ENCODE measurements at places on chromosomes 2 and 18.

GRCh38 chr2:12352889-12353288, 363.8 kb upstream of the TRIB2 start:
- DNase-seq: no peak

DNA sequence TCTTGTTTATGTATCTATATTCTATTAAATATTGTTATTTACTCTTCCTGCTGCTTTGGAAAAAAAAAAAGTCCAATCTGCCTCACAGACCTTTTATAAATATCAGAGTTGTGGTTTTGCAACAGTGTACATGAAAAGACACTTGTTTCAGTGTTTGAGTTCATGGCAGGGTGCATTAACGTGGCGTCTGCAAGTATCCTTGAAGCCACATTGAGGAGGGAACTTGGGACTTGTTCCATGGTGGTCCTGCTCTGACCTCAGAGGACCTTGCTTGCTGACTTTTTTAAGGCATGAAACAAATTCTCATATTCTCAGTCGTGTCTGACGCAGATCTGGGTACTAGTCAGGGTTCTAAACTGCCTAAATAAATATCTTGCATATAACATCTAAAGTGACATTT, 55.1 kb downstream of the CRIM1 start:
- DNase-seq: no peak

- DNase-seq: no peak
Measured at GRCh38 chr2:29218550-29219125, 103.4 kb downstream of the CLIP4 start.

DNA sequence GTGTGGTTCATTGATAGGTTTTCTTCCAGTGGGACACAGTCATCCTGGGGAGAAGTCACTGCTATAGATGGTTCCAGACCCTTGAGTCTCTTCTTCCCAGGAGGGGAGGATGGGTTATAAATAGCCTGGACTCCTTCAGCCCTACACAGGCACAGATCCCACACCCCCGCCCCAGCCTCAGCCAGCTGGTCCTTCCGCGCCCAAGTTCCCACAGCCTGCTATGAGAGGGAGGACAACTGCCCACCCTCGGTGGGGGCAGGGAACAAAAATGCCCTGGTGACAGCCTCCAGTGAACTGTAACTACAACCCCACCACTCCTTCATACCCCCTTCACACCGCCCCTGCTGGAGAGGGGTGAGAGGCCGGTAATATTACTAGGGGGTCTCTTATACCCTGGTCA, 3.2 kb downstream of the ZBTB7C start:
- DNase-seq: no peak

- no peak for DNase-seq
Measured at GRCh38 chr2:72236445-72237067, 88.9 kb upstream of the CYP26B1 start.

DNA sequence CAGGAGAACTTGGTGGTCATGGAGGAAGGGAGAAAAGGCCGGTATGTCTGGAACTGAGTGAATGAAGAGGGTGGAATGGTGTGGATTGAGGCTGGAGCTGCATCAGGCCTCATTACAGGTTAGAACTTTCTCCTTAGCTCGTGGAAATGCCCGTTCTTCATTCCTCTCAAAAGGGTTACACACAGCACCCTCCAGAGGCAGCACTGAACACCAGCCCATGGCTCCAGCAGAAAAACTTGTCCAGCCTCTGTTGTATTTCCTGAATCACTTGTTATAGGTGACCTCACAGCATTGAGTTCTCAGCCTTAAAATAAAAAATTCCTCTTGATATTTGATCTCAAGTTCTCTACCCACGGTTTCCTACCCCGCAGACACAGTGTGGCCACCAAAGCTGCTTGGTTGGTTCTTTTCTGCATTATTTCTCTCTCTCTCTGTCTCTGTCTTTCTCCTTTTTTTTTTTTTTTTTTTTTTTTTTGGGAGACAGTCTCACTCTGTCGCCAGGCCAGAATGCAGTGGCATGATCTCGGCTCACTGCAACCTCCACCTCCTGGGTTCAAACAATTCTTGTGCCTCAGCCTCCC, 89.6 kb downstream of the ITGB1BP1 start:
- DNase-seq: peak; percentile 68

DNA sequence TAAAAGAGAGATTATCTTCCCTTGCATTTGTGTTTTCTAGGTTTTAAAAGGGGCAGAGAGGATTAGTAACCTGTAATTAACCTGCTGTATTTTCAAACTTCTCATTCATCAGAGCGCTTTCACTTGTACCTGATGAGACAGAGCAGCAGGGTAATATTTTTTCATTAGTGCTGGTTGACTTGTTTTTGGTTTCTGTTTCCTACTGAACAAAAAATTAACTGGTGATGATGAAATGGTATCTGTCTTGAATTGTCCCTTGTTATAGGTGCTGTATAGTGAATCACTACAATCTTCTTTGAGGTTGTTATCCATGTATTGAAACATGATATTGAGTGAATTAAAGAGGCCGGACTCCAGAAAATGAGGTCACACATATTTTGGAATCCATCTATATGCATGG, 37.9 kb downstream of the CDH20 start:
- DNase-seq: no peak

GRCh38 chr2:159737292-159737916, 25.1 kb downstream of the MARCHF7 start:
- no peak for DNase-seq

DNA sequence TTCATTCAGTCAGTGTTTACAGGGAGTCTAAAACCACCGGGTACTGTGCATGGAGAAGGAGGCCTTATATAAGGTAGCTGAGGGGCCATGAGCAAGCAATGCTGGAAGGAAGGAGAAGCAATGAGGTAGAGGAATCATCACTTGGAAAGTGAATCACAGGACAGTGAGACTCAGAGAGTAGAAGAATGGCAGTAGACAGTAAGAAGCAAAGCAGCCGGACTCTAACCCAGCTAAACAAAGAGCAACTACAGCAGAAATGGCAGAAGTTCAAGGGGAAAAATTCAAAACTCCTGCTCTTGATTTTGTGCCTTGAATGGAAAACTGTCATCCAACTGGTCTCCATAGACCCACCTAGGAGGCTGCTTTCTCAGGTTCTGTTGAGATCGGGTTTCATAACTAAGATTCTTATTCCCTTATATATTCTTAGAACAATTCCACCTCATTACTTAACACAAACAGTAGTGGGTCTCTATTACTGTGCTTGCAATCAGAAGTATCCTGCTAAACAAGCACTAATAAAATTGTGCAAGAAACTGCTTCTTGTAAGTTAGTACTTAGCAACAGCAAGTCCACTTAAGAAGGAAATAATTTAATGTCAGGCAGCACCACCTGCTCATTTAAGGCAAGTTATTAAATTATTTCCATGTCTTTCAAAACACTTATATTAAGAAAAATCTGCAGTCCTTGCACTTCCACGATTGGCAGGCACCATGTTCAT, 68.0 kb downstream of the RBMS1 start:
- DNase-seq: no peak

- no peak for DNase-seq
Measured at GRCh38 chr2:45768208-45768607, 116.7 kb downstream of the PRKCE start.

- no peak for DNase-seq
Measured at GRCh38 chr18:32455361-32455760, 15.3 kb downstream of the GAREM1 start.

DNA sequence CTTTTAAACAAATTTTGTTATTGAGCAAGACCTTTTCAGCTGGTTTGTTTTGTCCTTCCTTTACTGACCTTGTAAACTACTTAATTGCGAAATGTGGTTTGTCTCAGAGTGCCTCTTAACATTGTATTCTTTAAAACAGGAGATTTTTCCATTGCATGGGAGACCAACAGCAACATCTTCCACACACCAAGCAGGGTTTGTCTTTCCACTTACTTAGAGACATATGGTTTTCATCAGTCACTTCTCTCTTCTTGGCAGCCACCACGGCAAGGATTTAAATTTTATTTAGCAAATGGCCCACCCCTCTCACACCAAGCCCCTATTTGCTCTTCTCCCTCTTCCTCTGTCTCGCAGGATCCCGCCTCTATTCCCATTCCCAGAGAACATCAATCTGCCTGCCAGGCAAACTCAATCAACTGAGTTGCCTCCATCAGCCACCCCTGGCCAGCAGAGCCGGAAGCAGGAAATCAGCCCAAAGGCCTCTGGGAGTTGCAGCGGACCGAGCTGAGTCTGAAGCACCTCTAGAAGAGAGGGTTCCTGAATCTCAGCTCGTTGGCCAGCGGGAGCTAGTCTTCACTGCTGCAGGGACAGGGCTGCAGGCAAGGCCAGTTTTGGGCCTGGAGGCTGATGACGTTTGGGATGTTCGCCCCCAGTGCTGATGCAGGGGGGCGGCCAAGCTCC, 11.3 kb upstream of the CIB4 start:
- no peak for DNase-seq

GRCh38 chr2:230779126-230779525, 66.5 kb downstream of the CAB39 start:
- no peak for DNase-seq

- DNase-seq: no peak
Measured at GRCh38 chr2:226738821-226739544, 60.6 kb downstream of the IRS1 start.

DNA sequence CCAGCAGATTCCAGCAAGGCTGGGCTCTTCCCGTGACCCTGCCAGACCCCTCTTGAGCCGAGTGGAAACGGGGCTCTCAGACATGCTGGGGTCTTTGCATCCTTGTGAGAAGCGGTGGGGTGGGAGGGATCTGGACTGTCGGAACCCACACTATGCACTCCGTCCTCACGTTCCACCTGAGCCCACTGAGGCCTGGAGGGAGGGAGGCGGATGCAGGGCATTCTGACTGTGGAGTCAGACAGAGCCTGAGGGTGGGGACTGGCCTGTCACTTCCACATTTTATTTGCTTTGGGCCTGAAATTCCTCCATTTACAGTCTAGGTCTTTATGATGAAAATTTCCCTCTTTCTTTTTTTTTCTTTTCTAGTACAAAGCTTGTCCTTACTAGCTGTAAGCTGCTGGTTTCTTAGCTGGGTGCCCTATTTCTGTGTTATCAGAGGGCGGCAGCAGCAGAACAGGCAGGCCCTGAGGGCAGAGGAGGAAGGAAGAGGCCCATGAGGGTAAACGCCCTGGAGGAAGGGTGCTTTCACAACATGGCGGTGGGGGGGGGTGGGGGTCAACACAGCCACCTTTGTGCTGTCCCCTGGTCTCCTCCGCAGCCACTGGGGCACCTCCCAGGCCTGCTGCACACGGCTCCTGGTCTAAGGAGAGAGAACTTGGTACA, 373.5 kb upstream of the MYT1L start:
- peak; percentile 11 for DNase-seq

- DNase-seq: no peak
Measured at GRCh38 chr2:31131871-31132270, 6.4 kb downstream of the GALNT14 start.

DNA sequence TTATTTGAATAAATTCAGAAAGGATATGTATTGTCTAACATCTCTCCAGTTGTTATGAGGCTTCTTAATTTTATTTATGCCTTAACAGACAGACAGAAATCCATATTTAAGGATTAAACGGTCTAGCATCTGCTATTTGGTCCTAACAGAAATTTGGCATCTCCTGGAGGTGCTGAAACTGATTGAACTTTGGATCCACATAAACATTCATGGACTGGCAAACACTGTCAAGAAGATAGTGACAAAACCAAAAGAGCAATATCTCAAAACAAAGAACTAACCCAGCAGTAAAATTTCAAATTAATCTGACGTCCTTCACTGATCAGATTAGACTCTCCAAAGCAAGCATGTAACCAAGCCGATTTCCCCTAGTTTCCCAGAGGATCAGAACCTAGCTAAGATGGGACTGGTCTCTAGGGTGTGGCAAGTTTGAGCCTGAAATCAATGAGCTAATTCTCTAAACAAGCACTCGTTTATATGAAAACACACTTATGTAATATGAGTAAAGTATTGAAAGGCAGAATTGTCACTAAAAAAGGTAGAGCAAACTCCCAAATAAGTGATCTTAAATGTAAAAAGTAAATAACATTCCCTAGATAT, 139.5 kb downstream of the NOL4 start:
- DNase-seq: no peak

GRCh38 chr2:10475221-10475722, 27.1 kb upstream of the ODC1 start:
- no peak for DNase-seq

- DNase-seq: no peak
Measured at GRCh38 chr18:79581911-79582310, 97.7 kb upstream of the CTDP1 start.

- no peak for DNase-seq
Measured at GRCh38 chr2:28855193-28855592, 14.9 kb downstream of the TRMT61B start.

DNA sequence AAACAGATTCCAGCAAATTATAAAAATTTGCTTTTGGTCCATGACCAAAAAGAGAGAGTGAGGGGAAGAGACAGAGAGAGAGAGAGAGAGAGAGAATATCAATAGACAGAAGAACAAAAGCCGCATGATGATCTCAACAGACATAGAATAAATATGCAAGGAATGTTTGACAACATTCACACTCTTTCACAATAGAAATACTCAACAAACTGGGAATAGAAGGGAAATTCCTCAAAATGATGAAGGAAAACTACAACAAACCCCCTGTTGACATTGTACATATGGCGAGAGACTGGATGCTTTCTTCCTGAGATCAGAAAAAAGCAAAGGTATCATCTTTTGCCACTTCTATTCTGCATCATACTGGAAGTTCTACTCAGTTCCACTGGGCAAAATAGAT, 309.7 kb downstream of the RAD51AP2 start:
- no peak for DNase-seq

- no peak for DNase-seq
Measured at GRCh38 chr2:157506586-157506985, 62.7 kb upstream of the CYTIP start.

DNA sequence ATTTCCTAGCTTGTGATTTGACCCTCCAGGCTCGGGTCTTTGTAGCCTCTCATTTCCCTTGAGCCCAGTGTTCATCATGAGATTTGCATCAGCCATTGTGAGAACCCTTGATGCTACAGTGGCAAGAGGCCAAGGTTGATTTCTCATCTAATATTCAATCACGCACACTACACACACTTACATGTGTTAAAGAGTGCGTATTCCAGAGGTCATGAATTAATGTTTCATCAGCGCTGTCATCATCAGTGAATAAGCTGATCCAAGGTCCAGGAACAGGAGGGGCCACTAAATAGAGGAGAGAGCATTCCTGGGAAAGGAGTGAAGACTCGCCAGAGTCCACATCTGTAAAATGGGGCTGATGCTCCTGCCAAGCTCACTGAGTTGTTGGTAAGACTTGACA, 276.1 kb upstream of the SIX2 start:
- no peak for DNase-seq

Measured in KBM-7 (cell line).